ENCODE measurements at places on chromosomes 11 and 22.

DNA sequence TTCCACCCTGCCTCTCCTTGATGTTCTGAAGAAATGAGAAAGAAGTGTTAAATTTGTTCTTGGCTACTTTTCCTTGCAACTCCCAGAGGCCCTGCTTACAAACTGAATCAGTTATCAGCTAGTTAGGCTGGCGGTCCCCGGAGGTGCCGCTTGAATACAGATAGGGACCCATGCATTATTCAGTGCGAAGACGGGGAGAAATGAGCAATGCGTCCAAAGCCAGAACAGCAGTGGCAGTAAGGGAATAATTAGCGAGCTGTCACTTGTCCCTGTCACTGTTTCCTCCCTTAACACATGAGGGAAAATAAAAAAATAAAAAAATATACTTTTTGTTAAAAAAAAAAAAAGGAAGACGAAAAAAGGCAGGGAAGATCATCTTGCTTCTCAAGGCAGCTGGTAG, 528.1 kb downstream of the MN1 start:
- DNase-seq: no peak

- DNase-seq: no peak
Observed at GRCh38 chr11:5928271-5928670, 13.8 kb upstream of the OR56A3 start.

DNA sequence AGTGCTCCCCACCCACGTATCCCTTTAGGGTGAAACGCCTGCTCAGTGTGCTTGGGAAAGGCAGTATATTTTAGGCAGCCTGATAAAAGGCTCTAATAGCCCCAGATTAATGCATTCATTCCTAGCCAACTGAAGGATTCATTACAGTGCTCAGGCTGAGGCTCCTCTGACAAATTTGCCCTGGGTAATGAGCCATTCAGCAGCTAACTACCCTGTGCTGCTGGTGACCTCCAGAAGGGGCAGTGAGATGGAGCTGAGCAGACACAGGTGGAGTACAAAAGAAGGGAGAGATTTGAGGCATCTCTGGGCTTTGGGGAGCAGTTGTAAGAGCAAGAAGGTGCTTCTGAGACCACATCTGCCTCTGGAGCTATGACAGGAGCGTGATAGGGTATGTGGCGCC, 817.0 kb downstream of the NTM start:
- DNase-seq: no peak

GRCh38 chr11:109508943-109509342, 87.0 kb downstream of the C11orf87 start:
- no peak for DNase-seq

GRCh38 chr22:48270731-48271130, 1508.3 kb downstream of the TBC1D22A start:
- DNase-seq: no peak

- DNase-seq: no peak
Observed at GRCh38 chr22:19933341-19934241, 8.0 kb upstream of the COMT start.

- no peak for DNase-seq
Observed at GRCh38 chr11:113189909-113190667, 124.3 kb upstream of the TTC12 start.

All from amygdala (tissue), 56 donors.